ENCODE measurements at places on chromosomes 7 and 10.

GRCh38 chr10:77836299-77836820 lies 90.2 kb downstream of the DLG5 start:
- no peak for DNase-seq

GRCh38 chr10:131758062-131758938 lies 142.5 kb upstream of the PPP2R2D start:
- no peak for DNase-seq

DNA sequence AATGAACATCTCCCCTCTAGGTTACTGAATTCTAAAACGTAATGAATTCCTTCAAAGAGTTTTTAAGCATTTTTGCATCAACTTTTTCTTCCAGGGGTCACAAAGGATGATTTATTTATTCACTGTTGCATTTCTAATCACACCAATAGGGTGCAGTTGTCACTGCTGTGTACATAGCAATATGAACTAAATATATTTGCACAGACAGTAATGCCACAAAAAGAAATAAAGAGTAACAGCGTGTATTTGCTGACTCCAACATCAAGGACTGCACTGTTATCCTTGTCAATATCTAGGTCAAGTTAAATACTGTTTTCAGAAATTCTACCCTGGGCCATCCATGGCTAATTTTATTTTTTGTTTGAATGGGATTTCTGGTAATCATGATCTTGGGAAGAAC lies 138.0 kb downstream of the FRMD4A start:
- DNase-seq, result no peak

- DNase-seq, result no peak
Measured at GRCh38 chr10:60050366-60050765, 144.0 kb upstream of the CCDC6 start.

GRCh38 chr10:100391163-100392002 lies 44.4 kb downstream of the SCD start:
- no peak for DNase-seq

DNA sequence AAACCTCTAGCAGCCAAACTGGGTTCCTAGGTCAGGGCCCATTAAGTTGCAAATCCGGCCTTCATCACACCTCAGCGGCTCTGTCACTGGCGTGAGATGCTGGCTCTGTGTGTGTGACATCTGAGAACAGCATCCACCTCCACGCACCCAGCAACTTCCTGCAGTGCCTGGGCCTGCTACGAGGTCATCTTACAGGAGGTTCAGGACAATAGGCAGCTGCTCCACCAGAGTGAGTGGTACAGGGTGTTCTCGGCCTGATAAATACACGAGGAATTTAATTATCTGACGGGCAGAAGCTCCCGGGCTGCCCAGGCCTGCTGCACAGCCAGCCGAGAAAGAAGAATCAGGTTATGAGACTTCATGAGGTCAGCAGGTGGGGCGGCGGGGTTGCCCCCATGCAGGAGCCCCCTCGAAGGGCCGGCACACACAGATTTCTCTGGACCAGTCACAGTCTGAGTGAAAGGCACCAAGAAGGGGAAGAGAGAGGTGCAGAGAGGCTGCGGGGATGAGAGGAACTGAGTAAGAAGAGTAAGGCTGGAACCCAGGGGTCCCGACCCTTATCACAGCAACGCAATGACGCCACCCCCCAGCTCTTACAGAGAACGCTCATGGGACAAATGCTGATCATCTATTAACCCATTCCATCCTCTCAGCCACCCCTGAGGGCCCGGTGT lies 49.3 kb downstream of the CALML3 start:
- DNase-seq, result no peak

DNA sequence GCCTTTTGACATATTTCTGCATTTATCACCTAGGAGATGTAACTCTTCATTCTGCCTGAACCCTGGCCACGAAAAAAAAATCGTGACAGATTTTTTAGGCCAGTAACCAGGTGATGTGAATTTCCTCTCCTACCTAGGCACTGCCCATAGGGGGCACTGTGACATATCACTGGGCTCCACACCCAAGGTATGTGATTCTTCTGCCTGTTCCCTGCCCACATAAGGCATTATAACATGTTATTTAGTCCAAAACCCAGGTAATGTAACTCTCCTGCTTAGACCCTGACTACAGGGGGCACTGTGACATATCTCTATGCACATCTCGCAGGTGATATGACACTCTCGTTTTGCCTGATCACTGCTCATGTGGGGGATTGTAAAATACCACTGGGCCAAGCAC lies 29.5 kb upstream of the ZNF107 start:
- DNase-seq, result no peak

DNA sequence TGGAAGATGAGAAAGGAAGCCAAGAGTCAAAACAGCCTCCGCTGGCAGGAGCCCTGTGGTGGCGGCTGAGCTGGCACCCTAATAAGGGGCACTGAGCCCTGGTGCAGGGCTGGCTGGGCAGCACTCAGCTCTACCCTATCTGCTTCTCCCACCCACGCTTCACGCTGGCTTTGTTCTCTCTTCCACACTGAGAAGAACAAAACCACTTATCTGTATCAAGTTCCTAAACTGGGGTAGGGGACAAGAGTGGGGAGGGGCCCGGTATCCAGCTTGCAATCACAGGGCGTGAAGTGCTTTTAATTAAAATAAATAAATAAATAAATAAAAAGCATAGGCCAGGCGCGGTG lies 52.1 kb downstream of the FAM53B start:
- DNase-seq, result no peak

DNA sequence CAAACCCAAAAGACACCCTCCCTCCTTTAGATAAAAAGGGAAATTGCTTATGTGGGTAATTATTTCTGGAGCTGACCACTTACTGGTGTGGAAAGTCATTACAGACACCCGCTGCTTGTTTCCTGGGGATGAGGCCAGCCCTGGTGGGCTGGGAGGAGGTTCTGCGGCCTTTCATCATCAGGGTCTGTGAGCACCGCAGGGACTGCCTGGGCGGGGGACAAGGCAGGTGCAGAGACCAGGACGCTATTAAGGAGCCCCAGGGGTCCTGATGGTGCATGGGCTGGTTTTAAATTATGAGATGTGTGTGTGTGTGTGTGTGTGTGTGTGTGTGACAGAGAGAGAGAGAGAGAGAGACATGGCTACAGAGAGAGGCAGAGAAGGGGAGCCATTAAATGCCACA lies 171.2 kb downstream of the DNAJB6 start:
- no peak for DNase-seq

DNA sequence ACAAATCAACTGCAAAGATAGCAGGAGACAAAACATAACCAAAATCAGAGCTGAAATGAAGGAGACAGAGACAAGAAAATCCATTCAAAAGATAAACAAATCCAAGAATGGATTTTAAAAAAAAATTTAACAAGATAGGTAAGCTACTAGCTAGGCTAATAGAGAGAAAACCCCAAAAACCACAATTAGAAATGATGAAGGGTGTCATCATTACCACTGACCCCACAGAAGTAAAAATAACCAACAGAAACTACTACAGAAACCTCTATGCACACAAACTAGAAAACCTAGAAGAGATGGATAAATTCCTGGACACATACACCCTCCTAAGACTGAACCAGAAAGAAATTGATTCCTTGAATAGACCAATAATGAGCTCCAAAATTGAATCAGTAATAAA lies 117.6 kb downstream of the DNAJC1 start:
- DNase-seq, result no peak

GRCh38 chr7:20788420-20788990 lies 1.8 kb upstream of the SP8 start:
- no peak for DNase-seq

- DNase-seq, result peak; percentile 100
Measured at GRCh38 chr7:3754493-3755341, 453.7 kb downstream of the SDK1 start.

GRCh38 chr10:79103129-79103528 lies 34.4 kb downstream of the ZMIZ1 start:
- no peak for DNase-seq

GRCh38 chr10:78620985-78621799 lies 447.6 kb upstream of the ZMIZ1 start:
- peak; percentile 25 for DNase-seq

DNA sequence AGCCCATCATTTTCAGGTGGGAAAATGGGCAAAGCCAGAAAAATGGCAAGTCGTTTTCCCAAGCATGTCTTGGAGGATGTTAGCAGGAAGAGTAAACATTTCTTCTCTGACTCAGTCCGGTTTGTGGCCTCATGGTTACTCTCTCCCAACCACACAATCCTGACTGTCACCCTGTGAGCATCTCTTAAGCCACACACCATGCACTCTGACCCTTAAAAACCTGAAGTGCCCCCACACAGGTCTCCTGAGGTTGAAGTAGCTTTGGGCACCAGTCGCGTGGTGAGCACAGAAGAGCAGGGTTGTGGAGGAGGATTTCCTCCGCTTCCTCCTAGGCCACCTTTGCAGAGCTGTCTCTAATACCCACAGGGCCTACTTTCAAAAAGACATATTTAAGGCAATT lies 387.3 kb upstream of the NPVF start:
- DNase-seq, result peak; percentile 40

DNA sequence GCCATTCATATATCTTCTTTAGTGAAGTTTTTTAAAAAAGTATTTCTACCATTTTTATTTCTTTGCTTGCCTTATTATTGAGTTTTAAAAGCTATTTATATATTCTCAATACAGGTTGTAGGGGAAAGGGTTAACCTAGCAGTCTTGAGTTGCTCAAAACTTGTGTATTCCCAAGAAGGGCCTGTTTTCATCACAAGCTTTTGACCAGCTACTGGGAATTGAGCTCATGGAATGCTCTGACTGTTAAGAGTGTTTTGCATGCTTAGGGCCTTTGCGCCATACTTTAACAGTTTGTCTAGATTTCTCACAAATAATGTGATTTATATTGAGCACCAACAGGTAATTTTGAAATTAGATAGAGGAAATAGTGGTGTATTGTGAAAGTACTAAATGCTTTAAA lies 72.0 kb upstream of the CALCR start:
- no peak for DNase-seq

DNA sequence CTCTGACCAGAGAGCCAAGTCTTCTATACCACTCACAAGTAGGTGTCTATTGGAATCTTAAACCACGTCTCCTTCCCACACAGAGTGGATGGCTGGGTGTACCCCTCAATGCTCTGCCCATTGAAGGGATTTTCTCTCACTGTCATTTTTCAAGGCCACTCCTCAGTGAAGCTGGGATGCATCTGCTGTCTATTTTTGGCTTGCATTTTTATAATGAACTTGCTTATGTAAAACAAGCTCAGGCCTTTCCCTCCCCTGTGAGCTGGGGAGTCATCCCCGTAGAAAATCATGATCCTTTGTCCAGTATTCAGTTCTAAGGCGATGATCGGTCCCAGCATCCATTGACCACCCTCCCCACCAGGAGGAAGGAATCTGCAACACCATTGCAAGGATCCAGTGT lies 9.8 kb upstream of the RBM17 start:
- no peak for DNase-seq

DNA sequence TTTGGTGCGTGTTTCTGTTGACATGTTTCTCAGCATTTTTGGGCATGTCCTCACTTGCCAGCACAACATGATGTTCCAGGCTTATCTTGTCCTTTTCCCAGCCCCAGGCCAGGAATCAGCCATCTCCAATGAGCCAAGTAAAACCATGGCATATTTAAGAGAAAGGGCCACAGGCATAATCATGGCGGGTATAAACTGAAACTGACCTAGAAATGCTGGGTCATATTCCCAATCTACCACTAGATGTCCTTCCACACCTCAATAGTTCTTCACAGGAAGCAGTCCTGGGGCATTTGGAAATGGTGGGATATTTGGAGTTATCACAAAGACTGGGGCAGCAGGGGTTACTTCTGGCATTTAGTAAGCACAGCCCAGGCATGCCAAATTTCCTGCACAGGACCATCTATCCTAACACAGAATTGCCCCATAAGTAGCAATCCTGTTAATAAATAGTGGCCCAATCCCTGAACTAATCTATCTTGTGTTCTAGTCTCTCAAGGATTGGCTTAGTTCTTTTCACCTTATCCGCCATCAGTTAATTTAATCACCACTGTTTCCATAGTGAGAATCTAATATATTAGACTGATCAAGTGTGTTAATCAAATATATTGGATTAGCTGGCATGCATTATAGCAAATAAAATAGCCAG lies 101.6 kb downstream of the NPSR1 start:
- peak; percentile 82 for DNase-seq

DNA sequence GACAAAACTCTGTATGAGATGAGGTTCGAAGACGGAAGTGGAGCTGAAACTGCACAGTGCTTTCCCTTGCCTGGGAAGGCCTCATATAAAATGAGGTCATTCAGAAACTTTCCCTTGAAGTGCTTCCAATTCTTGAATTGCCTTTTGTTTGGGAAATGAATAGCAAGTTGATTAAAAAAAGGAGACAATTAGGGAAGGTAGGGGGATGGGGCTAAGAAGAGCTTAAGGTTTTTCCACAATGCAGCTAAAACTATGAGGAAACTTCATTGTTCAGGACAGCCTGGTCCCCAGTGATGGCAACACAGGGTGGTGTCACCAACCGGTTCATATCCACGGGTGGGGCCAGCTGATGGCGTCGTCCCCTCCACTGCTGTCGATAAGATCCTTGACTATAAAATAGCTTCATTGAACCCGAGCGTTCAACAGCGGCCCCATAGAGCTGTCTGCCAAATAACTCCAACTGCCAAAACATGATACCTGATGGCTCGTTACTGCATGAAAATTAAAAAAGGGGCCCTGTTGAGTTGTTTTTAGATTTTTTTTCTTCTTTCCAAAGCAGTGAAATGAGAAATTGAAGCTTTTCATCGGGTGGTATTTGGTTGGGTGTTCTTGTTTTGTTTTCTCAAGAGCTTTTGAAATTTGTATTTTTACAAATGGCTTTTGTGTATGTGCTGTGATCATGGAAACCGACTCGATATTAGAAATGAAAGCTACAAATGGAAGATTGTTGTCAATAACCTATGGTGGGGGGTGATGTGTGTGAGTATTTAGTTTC lies 2.8 kb upstream of the CELF2 start:
- DNase-seq, result no peak

- peak; percentile 40 for DNase-seq
Measured at GRCh38 chr10:84118395-84119006, 20.8 kb upstream of the GHITM start.

GRCh38 chr10:62643606-62644587 lies 160.6 kb upstream of the ADO start:
- DNase-seq, result no peak

GRCh38 chr10:130999376-131000202 lies 311.9 kb downstream of the TCERG1L start:
- no peak for DNase-seq

- DNase-seq, result peak; percentile 23
Measured at GRCh38 chr10:30701451-30702173, 72.1 kb upstream of the LYZL2 start.

GRCh38 chr10:94403380-94404213 lies 1.3 kb downstream of the TBC1D12 start:
- peak; percentile 57 for DNase-seq

DNA sequence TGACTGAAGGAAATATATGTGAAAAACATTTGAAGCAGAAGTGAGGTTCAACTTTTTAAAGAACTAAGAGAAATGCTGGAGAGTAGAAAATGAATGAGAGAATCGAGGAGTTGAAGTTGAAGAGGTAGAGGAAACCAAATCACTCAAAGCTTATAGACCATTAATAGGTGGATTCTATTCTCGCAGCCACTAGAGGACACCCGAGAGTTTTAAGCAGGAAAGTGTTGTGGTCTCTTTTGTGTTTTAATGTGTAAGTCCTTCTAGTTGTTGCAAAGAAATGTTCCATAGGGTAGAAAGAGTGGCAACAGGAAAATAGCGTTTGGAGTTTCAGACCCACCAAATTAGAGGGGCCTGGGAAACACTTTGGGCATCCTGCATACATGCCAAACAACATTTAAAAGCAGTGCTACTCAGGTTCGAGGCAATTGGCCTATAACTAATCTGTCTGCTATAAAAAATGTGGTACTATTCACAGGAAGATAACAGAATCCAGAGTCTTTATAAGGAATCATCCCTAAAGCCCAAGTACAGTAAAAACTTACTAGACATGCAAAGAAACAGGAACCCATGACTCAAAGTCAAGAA lies 75.3 kb upstream of the TAS2R16 start:
- peak; percentile 47 for DNase-seq
